A549 (cell line): ENCODE measurements at places on chromosomes 3 and 15.

- no peak for DNase-seq
These were observed 131.1 kb downstream of the NR1I2 start for GRCh38 chr3:119913021-119913420.

DNA sequence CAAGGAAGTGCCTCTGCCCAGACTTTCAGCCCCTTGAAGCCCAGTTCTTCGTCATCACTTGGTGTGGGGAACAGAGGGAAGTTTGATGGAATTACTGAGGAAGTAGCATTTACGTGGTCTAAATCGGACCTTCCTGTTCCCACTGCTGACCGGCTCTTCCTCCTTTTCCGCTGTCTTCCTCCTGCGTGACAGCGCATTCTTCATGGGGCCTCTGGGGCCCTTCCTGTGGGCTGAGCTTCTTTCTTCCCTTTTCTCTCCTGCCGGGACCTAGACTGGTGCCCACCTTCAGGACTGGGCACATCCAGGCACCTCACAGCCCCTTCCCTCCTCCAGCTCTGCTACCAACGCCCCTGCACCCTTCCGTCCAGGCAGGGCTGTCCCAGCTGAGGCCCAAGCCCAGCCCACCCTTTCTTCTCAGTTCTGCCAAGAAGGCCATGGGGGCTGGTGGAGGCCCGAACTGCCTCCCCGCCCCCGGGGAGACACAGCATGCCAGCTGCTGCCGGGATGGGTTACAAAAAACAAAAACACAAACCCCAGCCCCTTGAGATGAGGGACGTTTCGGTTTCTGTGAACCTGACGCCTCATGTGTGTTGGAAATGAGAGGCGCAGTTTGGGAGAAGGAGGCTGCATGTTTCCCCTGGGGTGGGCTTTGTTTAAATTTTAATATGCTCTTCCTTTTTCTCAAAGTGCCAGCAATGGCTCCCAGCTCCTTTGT is 19.1 kb downstream of the ZNF710 start:
- no peak for DNase-seq

GRCh38 chr3:62214850-62215249 is 158.5 kb downstream of the FEZF2 start:
- no peak for DNase-seq

- no peak for DNase-seq
These were observed 212.0 kb downstream of the FEZF2 start for GRCh38 chr3:62161371-62161770.

DNA sequence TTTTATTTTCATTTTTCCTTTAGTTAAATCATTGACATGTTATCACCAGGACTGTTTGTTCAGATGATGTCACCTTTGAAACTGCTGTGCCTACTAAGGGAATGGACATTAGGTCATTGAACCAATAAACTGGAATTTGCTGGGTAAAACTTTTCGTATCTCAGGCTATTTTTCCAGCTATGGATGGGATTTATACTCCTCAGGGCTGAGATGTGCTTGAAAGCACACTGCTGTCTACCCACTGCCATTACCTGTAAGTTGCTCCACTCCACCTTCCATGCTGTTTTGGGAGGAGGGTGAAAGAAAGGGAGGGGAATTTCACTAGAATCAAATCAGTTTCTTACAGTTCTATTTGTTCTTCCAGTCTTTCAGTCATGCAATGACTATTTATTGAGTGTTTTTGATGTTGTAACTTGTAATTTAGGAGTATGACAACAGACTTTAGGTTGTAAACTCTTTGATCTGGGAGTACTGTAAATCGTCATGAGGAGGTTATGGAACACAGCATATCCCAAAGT is 11.3 kb downstream of the EHD4 start:
- DNase-seq = no peak

DNA sequence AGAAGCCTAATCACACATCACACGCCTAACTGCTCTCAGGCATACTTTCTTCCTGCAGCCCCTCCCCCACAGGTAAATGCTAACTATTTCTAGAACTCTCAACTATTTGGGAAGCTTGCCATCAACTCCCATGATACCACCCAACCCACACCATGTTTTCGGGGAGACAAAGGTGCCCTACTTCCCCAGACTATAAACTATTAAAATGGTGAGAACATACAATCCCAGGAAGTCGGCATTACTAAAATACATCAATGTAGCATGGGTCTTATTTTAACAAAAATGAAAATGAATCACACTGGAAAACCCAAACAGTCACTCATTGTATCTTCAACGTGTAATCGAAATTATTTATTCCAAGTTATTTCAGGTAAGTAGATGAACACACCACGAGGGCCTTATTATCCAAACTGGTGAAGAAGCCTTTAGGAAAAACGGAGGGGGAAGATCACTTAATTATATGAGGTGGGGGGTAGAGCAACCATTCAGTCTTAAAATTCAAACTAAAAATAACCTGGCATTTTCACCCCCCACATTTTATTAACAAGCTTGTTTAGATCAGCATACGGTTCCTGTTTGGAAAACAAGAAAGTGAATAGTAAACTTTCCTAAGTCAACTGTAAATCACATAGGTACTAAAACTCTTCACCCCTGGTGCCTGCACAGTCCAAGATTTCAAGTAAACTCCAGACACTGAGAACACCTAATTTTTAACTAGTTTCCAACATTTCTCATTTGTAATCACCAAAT is 1.9 kb downstream of the TBL1XR1 start:
- DNase-seq = no peak

DNA sequence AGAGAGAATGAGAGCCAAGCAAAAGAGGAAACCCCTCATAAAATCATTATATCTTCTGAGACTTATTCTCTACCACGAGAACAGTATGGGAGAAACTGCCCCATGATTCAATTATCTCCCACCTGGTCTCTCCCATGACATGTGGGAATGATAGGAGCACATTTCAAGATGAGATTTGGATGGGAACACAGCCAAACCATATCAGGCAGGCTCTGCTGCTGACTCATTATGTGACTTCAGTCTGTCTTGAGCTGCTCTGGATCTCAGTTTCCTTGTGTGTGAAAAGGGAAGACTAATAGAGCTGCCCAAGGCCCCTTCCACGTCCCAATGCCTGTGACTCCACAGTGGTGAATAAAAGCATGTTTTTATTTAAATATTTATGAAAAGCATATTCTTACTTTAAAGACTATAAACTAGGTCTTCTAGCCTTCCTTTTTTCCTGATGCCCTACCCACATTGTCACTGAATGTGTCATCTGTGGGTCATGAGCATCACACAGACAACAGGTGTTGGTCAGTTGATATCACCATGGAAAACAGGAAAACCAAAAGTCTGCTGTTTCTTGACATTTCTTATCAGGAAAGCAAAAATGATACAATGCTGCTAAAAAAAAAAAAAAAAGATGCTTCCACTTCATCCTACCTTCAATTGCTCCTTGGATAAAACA is 96.0 kb upstream of the PPP2R3A start:
- no peak for DNase-seq

GRCh38 chr3:150825916-150826377 is 63.0 kb upstream of the SIAH2 start:
- no peak for DNase-seq

DNA sequence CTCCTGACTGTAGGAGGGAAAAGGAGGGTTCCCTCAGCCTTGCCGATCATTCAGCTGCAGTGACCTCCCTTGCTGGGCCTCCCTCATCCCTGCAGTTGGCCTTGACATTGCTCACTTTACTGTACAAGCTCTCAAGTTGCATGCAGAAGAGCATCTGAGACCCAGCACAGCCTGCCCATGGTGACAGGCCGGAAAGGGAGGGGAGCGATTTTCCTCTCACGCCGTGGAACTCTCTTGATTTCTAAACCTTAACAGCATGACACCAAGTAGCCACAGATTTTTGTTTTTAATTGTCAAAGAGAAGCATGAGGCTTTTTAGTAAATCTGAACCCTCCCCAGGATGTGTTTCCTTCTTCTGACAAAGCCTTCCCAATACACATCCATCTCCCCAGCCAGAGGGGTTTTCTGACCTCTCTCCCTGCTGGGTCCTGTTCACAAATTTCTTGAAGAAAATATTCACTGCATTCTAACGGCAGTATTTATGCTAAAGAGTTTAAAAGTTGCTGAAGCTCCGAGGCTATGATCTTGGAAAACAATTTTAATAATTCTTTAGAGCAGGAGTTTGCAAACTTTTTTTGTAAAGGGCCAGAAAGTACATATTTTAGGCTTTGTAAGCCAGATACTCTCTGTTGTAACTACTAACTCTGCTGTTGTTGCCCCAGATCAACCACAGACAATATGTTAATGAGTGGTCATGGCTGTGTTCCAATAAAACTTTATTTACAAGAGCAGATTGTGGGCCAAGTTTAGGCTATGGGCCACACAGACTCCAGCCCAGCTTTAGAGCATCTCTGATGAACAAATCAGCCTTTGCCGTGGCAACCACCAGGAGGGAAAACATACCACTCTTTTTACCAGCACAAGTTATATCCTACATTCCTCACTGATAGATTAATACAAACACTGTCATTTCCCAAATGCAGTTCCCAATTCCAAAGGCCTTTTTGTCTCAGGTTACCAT is 34.8 kb downstream of the LMCD1 start:
- DNase-seq = peak; percentile 33

- DNase-seq = no peak
These were observed 265.3 kb upstream of the POU1F1 start for GRCh38 chr3:87541723-87542122.

DNA sequence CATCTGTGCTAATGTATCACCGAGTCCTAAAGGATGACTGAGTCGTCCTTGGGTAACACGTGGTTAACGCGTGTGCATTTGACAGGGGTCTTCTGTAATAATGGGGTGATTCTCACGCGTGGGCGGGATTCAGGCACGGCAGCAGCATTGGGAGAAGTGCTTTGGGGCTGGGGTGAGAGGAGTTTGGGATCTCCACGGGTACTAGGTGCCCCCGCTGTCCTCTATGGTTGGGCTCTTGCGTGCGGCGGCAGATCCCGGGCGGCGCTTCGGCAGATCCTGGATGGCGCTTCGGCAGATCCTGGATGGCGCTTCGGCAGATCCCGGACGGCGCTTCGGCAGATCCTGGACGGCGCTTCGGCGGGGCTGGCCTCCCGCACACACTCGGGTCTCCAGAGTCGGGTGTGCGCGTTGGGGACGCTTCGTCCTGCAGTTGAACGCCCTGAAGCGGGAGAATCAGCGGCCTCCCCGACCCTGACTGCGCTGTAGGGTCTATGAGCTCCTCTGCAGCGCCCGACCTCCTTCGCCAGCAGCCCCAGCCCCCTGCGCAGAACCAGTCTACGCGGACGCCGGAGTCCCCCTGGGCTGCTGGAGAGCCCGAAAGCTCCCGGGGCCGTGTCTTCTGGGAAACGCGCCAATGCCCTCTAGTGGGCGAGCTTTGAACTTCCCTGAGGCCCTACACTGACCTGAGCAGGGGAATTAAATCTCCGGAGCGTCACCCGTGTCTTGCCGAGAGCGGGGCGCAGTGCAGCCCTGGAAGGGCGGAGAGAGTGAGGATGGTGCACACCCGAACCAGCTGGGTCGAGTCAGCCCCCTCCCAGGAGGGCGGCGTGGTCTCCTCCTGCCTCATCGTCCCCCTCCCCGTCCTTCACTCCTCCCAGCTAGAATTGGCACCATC is 48.1 kb upstream of the EPHB3 start:
- DNase-seq = peak; percentile 55

- no peak for DNase-seq
These were observed 35.5 kb downstream of the CYFIP1 start for GRCh38 chr15:22944651-22945050.

- DNase-seq = no peak
These were observed 29.5 kb upstream of the TSEN2 start for GRCh38 chr3:12454816-12455121.

DNA sequence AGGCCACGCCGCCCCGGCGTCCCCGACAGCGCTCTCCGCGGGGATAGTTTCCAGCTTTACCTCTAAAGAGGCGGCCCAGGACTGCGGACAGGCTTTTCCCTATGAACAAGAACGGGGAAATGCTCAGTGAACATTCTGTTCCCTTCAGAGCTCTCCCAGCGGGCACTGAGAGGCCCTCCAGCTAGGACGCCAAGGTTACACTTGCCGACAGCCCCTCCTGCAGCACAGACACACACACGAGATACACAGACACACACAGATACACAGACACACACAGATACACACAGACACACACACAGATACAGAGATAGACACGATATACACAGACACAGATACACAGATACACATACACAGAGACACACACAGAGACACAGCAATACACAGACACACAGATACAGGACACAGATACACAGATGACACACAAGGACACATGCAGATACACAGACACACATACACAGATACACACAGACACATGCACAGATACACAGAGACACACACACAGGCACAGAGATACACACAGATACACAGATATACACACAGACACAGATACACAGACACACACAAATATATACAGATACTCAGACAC is 533 bp upstream of the OCA2 start:
- DNase-seq = no peak

DNA sequence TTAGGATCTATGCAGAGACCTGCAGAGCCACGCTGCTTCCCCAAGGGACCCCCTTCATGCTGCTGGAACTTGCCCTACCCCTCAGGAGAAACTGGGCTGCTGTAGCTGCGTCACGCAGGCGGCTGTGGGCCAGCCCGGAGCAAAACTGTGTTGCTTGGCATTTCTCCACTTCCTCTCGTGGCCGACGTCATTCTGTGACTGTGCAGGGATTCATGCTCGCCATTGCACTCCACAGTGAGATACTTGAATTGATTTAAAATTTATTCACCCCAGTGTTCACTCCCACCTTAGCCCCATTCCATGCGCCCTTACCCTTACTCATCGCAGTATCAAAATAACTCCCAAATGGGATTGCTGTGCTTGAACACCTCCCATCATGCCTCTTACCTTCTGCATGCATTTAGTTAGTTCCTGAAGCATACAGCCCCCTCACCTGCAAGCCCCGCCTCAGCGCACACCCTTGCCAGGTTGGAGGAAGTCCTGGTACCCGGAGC is 45.7 kb downstream of the TMEM44 start:
- no peak for DNase-seq

- no peak for DNase-seq
These were observed 139.8 kb upstream of the SEMA6D start for GRCh38 chr15:47577461-47577860.

DNA sequence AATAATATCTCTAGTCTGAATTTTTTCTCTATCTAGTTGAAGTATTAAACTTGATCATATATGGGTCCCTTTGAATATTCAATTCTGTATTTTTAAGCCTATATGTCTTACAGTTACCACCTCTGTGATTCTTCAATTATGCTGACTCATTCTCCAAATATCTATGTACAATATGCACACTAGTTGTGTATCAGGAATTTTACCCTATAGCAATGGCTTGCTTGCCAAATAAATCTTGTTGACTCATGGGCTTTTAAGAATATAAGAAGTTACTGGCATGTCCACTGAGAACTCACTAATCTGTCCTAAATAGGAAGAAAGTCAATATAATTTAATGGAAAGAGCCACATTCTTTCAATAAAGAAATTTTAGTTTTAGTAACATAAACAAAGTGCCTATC is 656.3 kb downstream of the RBMS3 start:
- no peak for DNase-seq
